ENCODE measurements at places on chromosomes 1 and 21.

- no peak for DNase-seq
Measured at GRCh38 chr1:50347933-50348332, 75.3 kb downstream of the DMRTA2 start.

GRCh38 chr1:222466150-222466865 is 81.6 kb downstream of the HHIPL2 start:
- DNase-seq: no peak

DNA sequence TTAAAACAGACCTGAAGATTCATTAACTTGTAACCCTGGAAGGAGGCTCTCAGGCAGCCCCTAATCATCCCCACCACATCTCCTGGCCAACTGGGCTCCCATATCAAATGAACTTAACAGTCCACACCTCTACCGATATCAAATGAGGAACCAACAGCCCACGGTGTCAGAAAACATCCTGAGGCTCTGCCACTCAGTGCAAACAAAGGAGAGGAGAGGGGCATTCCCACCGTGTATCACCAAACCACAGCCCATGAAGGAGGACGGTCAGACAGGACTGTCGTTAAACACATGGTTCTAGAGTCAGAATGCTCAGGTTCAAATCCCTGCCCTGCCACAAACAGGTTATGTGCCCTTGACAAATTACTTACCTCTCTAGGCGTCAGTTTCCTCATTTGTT is 52.5 kb downstream of the ERI3 start:
- no peak for DNase-seq

GRCh38 chr21:38938343-38938742 is 132.6 kb downstream of the ETS2 start:
- no peak for DNase-seq

DNA sequence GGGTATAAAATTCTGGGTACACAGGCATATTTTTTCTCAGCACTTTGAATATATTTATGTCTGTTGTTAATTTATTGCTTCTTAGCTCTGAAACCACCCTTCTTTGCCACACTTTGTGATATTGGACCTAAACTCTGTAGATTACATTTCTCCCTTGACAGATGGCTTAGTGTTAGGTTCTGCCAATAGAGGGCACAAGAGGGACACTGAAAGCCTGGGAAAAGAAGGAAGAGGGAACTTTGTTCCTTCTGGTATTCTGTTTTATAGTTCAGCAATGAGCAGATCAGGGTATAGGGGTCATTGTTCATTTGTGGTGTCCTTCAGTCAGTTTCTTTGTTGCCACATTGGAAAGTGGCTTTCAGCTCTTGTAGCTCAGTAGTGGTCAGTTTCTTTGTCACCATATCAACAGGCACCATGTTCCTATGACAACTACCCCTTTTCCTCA is 423.5 kb upstream of the PROX1 start:
- no peak for DNase-seq

GRCh38 chr1:204344665-204345355 is 14.9 kb downstream of the PLEKHA6 start:
- DNase-seq: no peak

DNA sequence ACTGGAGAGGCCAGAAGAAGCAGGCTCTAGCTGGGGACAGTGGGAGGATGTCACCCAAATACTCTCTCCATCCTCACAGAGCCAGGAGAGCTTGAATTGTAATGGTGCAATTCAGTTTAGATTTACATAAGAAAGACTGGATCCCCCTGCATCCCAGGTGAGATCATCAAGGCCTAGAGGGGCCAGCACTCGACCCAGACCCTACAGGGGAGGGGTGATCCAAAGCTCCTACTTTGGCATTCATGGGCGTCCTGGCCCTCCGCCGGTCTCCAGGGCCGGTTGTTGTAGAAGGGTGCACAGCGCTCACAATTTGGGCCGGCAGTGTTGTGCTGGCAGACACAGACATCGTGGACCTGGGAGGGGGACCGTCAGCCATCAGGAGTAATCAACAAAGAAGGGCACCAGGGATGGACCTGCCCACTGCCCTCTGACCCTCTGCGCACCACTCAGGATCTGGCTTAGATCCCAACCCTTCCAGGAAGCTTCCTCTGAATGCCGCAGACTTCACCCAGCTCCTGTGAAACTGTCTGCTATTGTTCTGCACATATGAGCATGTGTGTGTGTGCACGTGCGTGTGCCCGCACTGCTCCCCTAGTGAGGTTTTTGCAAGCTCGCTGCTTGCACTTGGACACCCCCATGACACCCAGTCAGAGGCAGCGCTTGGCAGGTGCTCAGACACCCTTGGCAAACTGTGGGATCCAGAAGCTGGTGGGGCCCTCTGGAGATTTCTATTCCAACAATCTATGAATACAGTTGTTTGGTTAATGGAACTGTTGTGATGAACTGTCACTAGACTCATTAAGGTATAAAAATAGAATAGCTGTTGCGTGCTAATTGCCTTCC is 21.6 kb downstream of the LAMB3 start:
- DNase-seq: no peak

Data from stimulated activated CD4-positive, alpha-beta T cell treated with anti-CD3 and anti-CD28 coated beads, Interleukin-15, amount 100 ng/mL, for 1 hour (primary cell).